ENCODE measurements at places on chromosomes 1 and 21.

DNA sequence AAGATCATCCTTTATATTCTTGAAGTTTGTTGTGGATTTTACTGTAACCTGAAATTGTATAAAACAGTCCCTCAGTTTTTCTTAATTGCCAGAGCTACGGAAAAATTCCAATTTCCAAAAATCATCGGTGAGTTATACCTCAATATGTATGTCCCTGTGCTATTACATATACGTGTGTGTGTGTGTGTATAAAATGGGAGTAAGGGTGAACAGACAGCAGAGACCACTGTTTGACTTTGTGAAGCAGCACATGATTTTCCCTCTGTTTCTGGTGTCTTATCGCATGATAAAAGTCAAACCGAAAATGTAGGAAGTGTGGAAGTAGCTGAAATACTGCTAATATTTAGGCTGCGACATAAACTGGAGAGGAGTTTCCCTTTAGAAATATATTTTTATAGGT is 1.2 kb downstream of the OR2T1 start:
- DNase-seq = no peak

GRCh38 chr1:229114850-229115365 is 156.0 kb upstream of the RAB4A start:
- DNase-seq = no peak

- DNase-seq = peak; percentile 48
These were observed 114.5 kb upstream of the KCNK2 start for GRCh38 chr1:214967865-214968575.

GRCh38 chr1:32962248-32962896 is 2.2 kb downstream of the RNF19B start:
- DNase-seq = peak; percentile 38

- no peak for DNase-seq
These were observed 8.0 kb downstream of the TIE1 start for GRCh38 chr1:43308635-43309404.

DNA sequence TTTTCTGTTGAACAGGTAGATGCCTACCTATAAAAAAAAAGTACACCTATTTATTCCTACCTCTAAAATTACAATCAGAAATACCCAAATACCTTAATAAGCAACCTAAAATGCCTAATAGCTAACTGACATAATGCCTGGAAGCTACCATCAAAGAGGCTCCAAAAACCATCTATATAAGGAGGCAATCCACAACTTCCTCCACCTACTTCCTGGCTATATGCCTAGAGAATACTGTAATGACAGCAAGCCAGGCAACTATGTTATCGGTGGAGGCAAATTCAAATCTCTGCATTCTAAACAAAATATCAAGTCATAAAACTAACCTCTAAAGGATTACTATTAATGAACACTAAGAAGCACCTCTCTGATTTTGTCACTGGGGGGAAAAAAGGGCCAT is 10.1 kb downstream of the ZNF644 start:
- peak; percentile 65 for DNase-seq

- DNase-seq = no peak
These were observed 356.3 kb upstream of the PRMT6 start for GRCh38 chr1:106700211-106700610.

DNA sequence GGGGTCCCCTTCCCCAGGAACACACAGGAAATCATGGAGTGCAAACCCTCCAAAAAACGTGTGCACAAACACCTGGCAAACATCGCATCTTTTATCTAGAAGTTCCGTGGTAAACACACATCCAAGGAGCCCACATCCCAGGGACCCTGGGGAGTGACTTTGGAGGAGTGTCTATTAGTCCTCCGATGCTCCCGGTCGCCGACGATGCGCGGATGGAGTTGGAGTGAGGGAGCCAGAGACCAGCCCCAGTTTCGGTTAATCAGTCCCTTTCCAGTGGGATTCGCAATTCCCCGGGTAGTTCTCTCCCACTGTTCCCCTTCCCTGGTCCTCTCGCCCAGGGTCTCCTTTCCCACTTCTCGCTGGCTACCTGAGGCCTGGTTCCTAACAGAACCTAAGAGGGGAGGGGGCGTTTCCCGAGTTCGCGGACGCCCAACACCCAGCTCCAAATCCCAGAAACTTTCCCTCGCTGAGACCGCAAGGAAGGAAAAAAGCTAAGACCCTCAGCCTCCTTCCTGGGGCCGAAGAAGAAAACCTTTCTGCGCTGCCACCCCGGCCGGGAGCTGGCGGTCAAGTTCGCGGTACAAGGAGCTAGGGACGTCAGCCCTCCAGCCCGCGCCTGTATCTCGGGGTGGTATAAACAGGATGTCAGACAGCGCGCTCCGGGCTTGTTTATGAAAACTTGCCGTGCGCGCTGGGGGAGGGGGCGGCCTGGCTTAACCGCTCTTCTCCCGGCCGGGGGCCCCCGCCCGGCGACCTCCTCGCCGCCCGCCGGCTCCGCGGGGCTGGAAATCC is 787 bp downstream of the JAK1 start:
- peak; percentile 77 for DNase-seq

DNA sequence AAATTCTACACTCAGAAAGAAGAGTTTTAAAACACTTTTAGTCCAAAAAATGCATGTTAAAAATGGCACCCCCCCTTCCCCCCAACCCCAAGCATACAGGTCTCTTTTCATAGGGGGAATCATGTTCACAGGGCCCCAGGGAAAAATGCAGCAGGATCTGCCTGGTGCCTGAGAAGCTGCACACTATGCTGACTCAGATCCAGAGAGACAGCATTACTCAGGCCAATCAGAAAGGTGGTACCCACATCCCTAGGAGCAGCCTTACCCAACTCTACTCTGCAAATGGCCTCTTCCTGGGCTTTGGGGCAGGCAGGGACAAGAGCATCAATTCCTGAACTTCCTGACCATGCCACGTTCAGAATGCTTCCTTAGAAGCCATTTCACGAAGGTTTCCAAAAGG is 119.0 kb downstream of the HIVEP3 start:
- no peak for DNase-seq
